ENCODE measurements at places on chromosomes 3 and 15.

DNA sequence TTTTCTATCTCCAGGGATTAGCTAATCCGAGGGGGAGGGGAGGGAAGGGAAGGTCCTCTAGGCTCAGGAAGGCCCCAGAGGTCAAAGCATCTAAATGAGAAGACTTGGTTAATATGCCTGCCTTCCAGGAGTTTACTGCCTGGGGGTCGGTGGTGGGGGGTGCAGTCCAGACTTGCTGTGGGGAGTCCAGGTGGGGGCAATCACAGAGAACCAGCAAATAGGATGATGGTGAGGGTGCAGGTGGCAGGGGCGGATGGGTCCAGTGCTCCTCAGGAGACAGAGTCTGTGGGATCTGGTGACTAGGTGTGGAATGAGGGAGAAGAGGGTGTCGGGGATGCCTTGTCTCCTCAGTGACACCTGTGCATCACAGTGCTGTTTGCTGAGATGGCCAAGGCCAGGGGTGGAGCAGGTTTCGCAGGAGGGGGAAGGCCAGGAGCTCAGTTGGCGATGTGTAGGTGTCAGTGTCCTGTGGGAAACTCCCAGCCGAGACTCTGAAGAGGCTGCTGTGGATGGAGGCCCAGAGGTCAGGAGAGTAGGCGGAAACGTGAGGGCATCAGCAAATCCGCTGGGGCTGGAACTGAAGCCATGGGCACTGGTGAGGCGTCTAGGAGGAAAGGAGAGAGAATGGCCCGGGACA lies 8.1 kb downstream of the CFAP100 start:
- DNase-seq = no peak

GRCh38 chr3:148615382-148615781 lies 82.3 kb upstream of the AGTR1 start:
- DNase-seq = no peak

DNA sequence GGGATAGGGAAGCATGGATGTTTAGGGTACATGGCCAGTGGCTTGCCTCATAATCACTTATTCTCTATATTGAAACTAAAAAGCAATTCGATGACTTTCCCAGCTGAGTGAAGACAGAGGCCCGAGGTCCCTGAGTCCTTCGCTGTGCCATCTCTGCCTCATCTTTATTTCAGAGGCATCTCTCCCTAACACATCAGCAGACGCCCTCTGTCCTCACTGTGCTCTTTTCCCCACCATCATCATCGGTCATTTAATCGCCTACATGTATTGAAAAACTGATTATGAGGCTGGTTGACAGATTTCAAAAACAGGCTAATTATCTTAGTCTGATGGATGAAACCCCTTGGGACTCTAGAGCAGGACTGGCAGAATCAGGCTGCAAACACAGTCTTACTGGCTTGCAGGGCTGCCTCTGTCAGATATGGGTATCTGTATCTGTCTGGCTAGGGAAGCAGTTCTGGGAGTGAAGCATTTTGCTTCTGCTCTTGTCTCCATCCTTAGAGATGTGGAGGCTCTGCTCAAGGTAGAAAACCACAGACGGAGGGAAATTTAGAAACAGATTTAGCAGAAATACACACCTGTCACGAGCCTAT lies 291.0 kb upstream of the CHRM5 start:
- DNase-seq = no peak

DNA sequence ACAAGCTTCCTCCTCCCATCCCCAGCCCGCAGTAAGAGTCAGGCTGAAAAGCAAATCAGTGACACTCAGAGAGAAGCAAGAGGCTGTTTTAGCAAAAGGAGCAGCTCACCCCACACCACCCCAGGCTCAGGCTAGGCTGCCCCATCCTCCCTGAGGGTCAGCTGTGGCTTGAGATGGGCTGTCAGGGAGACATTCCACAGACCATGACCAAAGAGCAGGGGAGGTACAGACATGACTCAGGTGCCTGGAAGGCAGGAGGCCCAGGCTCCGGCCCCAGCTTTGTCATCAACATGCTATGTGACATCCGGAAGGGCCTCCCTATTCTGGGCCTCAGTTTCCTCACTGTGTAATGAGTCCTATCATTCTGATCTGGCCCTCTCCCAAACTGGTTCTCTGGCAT lies 24.7 kb downstream of the HCN4 start:
- DNase-seq = no peak

DNA sequence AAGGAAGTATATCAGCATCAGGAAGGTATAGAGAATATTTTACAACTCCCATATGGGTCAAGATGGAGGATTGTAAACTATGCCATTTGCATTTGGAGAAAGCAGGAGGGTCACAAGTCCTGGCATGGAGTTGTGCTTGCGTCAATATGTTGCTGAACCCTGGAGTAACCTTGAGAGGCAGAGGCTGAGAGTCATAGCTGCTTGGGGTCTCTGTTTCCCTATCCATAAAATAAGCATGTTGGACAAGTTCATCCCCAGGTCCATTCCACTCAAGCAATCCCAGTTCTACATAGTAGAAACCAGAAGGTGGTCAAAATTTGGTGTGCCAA lies 273.6 kb downstream of the MECOM start:
- no peak for DNase-seq

GRCh38 chr3:50950591-50950990 lies 275.9 kb downstream of the DOCK3 start:
- no peak for DNase-seq

DNA sequence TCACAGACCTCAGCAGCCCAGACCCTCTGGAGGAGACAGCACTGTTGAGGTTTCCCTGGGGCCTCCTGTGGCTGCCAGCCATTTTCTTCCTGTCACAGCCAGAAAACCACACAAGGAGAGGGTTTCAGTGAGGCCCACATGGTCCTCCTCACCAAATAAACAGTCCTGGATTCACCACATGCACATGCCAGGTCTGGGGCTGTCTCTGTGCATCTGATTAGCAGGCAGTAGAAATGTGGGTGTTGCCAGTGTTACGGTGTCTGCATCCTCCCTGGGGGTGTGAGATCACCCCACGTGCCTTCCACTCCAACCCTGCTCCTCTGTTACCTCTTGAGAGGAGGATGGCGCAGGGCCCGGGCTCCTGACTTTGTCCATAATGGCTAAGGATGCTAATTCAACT lies 140.4 kb downstream of the CHDH start:
- DNase-seq = no peak

DNA sequence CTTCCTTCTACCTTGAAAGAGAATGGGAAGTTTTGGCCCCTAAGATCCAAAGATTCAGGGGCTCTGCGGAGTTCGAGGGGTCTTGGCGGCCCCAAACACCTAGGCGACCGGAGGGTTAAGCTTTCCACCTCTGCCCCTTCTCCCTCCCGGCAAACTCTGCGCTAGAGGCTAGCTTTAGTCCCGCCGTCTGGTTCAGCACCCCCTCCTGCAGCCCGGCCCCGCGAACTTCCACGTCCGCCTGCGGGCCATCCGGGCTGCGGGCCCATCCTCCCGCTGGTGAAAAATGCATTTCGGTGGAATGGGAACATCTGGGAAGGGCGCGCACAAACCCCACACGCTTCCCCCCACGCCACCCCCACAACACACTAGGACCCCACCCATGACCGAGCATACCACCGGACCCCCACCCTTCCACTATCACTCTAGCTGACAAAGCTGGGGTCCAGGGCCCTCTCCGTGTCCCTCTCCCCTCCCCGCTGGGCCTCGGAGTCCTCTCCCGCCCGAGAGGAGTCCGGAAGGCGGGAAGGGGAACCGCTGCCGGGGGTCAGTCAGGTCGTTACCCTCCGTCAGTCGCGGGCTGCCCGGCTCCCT lies 1.0 kb downstream of the SHOX2 start:
- DNase-seq = no peak

GRCh38 chr3:113051787-113052186 lies 61.0 kb downstream of the GTPBP8 start:
- DNase-seq = no peak

DNA sequence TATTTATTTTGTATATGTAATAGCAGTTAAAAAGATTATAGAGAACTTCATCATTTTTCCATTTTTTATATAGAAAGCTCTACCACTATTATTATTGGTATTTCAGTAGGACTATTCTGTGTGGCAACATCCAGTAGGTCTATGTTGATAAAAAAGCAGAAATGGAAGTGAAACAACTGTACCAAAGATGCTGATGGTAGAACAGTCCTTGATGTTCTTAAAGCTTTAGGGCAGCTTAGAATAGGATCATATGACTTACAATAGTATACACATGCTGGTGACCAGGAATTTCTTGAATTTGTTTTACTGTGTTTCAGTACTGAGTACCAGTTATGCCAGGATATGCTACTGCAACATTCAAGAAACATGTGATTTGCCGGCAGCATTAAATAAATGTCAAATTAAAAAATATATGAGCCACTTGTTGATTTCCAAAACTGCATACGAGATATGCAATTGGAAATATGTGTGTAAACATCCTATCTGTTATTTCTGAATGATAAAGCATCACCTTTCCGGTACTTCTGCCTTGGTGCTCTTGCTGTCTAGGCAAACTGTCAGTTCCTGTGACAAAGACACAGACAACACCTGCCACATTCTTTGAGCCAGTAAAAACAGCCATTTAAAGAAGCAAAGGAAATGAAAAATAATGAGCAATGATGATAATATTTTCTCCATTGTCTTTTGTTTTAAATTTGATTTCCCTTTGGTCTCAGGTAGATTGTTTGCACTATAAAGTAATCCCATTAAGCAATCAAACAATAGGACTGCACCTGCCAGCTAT lies 649.2 kb downstream of the ZPLD1 start:
- no peak for DNase-seq

DNA sequence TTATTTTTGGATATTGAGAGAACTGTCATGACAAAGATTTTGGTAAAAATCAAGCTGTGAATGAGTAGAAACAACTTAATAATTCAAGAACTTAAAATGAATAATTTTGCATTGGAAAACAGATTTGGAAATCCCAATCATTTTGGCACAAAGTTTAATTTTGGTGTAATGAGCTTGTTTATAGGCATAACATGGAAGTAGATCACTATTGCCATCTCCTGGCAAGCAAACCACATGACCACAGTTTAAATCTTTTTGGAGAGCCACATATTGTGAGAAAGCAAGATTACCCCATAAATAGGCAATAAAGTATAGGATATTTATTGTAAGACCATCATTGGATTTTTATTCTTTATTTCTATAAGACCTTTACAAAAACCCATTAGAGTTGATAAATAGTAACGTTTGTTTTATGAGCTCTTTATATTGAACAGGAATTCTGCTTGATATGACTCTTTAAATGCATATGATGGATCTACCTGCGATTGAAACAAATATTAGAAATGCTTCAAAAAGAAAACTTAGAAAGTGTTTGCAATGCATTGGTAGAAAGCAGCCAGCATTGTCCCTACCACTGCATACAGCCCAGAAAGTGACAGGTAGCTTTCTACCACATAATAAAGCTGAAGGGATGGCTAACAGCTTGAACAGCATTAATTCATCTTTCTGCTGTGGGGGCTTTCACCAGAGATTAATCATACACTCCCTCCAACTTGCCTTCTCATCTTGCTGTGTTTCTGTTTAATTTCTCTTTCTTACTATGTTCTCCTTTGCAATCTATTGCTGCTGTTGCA lies 766.8 kb downstream of the TBL1XR1 start:
- peak; percentile 28 for DNase-seq

GRCh38 chr15:49898097-49898496 lies 220.9 kb downstream of the ATP8B4 start:
- DNase-seq = no peak

DNA sequence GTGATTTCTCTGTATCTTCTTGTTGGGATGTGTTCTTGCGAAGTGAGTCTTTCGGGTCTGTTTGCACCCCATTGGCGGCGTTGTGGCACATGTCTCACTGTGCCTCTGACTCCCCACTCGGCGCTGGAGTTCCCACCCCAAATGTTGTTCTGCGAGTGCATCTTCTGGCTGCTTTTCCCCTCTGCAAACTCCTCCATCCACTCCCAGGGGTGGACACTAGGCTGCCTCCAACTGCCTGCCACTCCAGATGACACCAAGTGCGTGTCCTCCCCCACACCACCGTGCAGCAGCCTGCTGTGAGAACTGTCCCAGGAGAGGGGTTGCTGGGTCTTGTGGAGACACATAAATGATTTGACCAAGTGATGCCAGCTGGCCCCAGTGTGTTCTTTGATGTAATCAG lies 17.6 kb downstream of the EFCC1 start:
- DNase-seq = no peak

- no peak for DNase-seq
Observed at GRCh38 chr15:96549136-96549535, 218.6 kb downstream of the NR2F2 start.

DNA sequence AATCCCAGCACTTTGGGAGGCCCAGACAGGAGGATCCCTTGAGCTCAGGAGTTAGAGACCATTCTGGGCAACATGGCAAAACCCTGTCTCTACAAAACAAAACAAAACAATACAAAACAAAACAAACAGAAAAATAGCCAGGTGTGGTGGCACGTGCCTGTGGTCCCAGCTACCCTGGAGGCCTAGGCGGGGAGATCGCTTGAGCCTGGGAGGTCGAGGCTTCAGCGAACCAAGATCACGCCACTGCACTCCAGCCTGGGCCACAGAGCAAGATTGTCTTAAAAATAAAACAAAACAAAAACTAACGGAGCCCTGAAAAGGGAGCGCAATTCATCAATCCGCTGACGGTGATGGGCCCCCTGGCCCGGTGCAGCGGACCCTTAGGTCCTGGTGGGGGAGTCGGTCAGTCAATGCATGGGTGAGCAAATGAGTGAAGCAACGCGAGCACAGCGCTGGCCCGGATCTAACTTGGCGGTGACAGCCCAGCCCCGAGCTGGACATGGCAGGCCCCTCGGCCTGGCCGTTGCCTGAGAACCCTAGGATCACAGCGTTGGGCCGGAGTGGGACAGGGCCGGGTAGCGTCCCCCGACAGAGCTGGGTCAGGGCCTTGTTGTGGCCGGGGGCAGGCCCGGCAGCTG lies 52.4 kb upstream of the BLM start:
- DNase-seq = no peak

DNA sequence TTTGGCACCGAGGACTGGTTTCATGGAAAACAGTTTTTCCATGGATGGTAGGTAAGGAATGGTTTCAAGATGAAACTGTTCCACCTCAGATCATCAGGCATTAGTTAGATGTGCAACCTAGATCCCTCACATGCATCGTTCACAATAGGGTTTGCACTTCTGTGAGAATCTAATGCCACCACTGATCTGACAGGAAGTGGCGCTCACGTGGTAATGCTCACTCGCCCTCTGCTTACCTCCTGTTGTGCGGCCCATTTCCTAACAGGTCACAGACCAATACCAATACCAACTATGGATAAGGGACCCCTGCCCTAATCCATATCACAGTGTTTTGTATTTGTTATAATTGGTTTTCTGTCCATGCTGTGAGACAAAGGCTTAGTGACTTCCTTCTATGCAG lies 58.9 kb downstream of the SLMAP start:
- no peak for DNase-seq

GRCh38 chr15:24772266-24772665 lies 96.7 kb downstream of the NPAP1 start:
- DNase-seq = no peak
